Stimulated activated CD4-positive, alpha-beta T cell treated with anti-CD3 and anti-CD28 coated beads, Interleukin-2, amount 100 ng/mL, for 24 hours (primary cell): ENCODE measurements at places on chromosomes 2 and 18.
A peak's percentile ranks its signal among the peaks of the same experiment; 100 is the strongest.

- no peak for DNase-seq
These were observed 35.1 kb upstream of the MAPRE2 start for GRCh38 chr18:35005963-35006577.

DNA sequence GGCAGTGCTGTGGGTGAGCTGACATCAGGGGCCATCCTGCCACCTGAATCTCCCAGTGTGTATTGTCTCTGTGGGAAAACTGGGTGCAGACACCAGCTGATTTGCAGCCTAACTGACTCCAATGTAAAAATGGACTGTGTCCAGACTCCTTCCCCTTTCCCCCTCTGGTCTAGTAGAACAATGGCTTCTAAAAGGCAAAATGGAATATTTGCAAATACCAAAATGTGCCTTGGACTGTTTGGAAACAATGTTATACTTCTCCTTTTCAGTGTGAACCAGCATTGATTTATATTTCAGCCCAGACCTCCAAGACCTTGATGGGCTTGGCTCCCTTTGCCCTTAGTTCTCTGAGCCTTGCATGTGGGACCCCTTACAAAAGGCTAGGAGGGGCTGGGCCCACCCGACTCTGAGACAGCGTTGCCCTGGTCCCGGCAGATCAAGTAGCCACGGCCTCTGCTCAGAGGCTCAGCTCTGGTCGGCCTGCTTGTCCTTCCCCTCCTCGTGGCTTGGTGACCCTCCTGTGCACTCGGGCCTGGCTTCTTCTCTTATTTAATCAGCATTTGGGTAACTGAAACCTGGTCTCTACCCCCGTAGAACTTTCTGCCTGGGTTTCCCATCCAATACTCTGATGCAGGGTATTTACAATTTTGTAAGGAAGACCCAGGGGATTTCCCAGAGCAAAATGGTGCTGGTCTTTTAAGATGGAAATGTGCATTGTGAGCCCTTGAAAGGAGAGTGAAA, 18.0 kb upstream of the ACKR3 start:
- DNase-seq: no peak

DNA sequence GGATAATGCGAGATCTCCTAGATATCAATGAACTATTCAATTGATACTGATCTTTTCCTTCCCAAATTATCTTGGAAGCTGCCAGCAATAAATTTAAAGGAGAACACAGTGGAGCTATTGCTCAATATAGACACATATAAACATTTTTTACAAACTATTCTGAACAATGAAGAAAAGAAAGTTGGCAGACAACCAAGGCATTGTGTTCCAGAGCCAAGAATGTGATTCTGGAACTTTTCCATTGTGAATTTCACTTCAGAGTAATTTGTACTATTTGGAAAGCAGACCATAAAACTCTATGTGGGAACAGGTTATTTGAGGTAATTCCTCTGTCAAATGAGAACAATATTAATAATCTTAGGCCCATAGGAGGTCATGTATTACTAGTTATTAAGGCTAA, 588.2 kb downstream of the IRS1 start:
- no peak for DNase-seq

GRCh38 chr2:109401370-109401769, 212.4 kb downstream of the SEPTIN10 start:
- DNase-seq: no peak

DNA sequence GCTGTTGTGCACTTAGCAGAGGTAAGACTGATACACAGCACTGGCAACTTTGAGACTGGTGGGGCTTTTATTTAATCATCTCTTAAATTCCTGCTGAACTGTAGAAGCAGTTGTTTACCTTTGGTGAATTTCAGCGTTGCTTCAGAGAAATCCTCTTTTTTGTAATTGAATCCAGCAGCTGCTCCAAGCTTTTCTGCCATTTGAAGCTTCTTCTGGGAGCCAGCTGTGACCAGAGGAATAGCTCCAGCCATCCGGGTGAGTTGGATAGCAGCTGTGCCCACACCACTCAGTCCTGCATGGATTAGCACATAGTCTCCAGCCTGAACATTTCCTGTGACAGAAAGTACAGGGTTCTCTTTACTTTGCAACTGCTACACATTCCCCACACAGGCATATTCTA, 3.9 kb downstream of the TP53I3 start:
- DNase-seq: no peak

GRCh38 chr2:235894839-235895238, 273.3 kb downstream of the GBX2 start:
- DNase-seq: no peak

GRCh38 chr2:69269330-69269729, 117.7 kb downstream of the GFPT1 start:
- no peak for DNase-seq

- no peak for DNase-seq
These were observed 107.5 kb downstream of the GULP1 start for GRCh38 chr2:188399159-188399558.

DNA sequence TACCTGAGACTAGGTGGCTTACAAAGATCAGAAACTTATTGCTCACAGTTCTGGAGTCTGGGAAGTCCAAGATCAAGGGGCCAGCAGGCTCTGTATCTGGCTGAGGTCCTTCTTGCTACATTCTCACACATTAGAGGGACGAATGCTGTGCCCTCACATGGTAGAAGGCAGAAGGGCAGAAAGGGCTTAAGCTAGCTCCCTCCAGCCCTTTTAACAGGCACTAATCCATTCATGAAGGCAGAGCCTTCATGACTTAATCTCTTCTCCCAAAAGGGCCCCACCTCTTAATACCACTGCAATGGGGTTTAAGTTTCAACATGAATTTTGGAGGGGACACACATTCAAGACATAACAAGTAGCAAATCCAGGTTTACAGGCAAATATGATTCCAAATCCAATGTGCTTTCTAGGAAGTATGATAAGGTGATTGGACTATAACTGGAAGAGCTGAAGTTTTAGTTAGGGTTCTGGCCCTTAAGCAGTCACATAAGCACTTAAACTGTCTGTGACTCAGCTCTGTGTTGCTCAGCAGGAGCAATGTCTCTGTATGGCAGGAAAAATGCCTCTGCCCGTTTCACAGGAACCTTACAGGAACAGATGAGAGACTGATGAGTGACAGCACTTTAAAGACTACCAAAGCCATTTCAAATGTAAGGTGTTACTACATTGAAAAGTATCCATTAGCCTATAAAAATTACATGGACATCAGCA, 119.6 kb upstream of the PTPRM start:
- no peak for DNase-seq

- DNase-seq: no peak
These were observed 19.3 kb downstream of the ZAP70 start for GRCh38 chr2:97732436-97733340.

DNA sequence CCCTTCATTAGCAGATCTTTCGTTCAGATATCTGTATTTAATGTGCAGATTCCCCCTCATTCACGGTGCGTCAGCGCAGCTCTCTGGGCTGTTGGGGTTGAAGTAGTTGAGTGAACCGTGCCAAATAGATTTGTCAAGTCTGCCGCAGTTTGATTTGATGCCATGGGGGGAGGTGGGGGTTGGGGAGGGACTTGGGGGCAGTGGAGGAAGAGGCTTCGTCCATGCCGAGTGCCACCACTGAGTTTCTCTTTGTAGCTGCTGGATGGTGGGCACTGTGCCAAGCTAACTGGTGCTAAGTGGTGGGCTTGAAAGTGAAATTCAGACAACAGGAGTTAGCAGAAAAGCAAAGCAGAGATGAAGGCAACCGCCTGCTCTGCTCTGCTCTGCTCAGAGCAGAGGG, 47.9 kb downstream of the NRP2 start:
- DNase-seq: no peak

GRCh38 chr18:51867767-51868166, 472.2 kb upstream of the DCC start:
- DNase-seq: peak; percentile 2
